ENCODE measurements at places on chromosomes 2 and 18. TPM values are rescaled to one million over a fixed set of nuclear protein-coding genes. Genes with fewer than 3 reads are reported as not detected.

AGXT gene
- 0.09 TPM for total RNA-seq

NOSTRIN gene
- total RNA-seq = 50.2 TPM

DNA sequence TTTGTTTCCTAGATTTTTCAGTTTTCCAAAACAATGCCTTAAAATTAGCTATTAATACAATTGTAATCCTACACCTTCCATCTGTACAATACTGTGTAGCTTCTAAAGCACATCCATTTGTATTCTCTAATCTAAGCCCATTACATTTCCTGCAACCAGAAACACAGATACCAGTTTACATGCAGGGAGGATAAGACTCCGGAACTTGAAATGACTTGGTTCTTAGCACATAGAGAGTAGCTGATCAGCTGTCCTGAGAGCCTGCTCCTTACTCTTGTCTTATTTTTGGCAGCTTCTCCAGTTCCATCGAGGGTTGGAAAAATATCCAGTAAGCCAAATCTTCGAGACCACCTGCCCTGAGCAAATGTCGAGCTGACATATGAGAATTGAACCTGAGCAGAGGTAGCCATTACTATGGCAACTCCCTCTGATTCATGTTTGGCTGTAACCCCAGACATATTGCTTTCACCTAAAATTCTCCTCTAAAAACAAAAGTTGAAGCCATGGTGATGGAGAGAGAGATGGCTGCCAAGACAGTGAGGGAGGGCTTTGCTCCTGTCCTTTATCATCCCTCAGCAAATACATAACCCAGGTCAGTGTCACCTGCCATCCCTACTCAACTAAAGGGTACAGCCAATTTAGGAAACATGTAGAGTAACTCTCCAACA lies 542.8 kb downstream of the IRS1 start:
- no peak for DNase-seq

CNGA3 gene
- total RNA-seq = not detected

MC4R gene
- 0.19 TPM for total RNA-seq

DNA sequence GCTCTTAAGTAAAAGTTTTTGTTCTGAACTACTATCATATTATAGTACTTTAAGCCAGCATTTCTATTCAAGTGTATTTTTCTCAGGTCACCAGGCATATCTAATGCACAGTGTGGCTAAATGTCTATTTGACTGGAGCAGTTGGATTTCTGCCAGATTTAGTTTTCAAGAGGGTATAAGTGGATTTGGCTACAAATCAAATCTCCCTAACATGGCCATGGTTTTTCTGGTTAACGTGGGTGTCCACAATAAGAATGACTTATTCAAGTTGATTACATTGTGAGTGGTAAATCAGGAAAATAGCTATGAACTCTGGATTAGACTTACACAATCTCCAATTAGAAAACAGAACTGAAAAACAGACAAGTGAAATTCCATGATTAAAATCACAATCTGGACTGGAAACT lies 5.7 kb upstream of the CHN1 start:
- DNase-seq = no peak

VIT gene
- total RNA-seq = not detected

DNA sequence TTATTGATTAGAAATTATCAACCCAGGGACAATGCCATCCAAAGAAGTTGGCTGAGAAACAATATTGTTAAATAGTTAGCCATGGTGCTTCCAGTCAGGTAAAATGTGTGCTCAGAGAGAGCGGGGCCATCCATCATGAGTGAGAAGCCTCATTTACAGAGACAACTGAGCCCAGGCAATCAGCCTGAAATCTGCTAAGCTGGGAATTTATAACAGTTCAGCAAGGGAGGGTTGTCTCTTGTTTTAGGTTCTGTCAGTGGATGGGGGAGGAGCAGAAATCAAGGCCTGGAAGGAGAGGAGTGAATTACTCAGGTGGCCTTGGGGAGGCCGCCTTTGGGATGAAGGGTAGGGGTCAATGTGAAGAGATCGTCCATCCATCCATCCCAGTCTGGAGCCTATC lies 102.5 kb upstream of the ST8SIA3 start:
- DNase-seq = peak; percentile 10

DNA sequence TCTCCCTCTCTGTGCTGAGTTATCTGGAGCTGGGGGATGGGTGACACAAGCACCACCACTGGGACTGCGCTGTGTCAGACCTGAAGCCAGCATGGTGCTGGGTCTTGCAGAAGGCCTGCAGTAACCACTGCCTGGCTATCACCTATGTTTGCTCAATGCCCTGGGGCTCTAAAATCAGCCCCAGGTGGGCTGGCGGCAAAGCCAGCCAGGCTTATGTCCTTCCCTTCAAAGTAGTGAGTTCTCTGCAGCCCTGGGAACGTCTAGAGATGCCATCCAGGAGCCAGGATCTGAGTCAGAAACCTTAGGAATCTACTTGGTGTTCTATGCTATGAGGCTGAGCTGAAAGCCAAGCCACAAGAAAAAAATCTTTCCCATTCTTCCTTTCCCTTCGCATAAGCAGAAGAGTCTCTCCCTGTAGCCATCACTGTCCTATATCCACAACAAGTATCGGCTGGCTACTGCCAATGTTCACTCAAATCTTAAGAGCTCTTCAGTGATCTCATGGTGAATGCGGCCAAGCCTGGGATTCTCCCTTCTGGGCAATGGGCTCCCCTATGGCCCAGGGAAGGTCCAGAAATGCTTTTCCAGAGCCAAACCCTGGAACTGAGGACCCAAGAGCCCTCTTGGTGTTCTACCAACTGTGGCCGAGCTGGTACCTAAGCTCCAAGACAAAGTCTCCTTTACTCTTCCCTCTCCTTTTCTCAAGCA lies 248.7 kb downstream of the ZNF385B start:
- no peak for DNase-seq

DNA sequence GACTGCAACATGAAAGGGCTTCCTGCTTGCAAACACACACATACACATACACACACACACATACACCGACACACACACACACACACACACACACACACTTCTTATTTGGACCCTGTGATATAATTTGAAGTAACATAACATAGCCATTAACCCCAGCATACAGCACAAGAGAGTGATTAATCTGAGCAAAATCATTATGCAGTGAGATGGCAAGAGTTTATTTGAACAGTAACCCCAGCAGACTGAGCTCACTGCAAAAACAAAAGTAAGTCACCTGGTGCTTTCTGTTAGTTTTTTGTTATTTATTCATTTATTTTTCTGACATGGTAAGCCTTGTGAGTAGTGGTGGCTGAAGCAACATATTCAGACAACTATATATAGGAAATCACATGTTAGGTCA lies 93.7 kb downstream of the NOL4 start:
- DNase-seq = no peak

UGT1A4 gene
- 1.1 TPM for total RNA-seq

GRCh38 chr2:235030936-235031335 lies 79.1 kb downstream of the SH3BP4 start:
- DNase-seq = peak; percentile 27

RAMP1 gene
- 8.8 TPM for total RNA-seq

SKA1 gene
- 0.31 TPM for total RNA-seq

SERPINB10 gene
- total RNA-seq = not detected

DNA sequence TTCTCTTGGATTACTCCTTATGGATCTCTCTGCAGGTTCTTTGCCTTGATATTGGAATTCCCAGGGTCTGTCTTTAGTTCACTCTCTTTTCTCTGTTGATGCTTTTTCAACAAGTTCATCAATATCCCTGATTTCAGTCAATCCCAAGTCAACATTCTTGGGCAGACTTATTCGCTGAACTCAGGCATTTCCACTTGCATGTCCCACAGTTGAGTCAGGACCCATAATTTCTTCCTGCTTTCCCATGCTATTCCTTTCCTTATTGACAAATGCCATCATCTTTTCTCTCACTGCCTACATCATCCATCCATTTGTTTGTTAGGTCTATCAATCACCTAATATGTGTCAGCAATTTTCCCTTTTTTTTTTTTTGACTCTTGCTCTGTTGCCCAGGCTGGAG lies 11.6 kb downstream of the GPD2 start:
- DNase-seq = no peak

DNA sequence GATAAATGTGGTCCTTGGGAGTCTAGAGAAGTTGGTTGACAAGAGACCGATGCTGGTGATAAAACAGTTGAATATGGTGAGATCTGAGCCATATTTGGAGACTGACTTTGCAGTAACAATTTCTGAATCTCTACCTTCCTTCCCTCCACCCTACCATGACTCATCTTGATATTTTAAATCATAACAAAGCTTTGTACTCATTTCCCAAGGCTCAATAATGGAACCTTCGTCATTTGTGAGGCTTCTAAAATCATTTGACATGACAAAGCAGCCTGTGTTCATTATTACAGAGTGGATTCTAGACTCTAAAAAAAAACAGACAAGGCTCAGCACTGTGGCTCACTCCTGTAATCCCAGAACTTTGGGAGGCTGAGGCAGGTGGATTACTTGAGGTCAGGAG lies 38.5 kb upstream of the PDCL3 start:
- no peak for DNase-seq

DNA sequence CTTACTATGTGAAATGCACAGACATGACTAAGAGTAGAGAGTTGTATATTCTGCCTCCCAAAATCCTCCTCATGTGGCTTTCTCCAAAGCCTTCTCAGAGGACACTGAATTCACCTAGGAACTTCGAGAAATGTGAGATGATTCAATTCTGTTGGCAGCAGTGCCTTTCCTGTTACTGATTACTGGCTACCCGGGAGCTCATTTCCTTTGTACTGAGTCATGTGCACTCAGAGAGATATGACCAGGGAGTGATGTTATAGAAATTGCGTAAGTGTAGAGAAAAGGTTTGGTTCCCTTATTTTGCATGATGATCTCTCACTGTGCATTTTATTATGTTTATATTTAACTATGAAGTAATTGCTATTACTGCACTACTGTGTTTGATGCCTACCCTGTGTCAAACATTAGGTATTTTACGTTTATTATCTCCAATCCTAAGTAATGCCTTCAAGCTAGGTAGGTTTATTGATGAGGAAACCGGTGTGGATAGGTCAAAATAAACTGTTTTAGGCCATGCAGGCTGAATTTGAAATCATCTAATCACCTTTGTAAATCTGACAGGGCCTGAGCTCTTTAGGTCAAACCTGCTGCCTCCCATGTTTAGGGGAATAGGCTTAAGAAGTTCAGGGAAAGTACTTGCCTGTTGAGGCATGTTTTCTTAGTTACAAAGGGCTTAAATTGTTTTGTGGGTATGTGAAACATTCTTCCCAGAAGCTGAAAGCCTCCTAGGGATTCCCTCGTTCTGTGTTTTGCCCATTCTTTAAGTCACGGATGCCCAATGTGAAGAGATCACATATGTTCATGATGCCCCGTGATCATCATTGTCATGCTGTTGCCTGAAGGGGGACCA lies 86.8 kb downstream of the FMNL2 start:
- no peak for DNase-seq

IL1R1 gene
- total RNA-seq = 95.9 TPM

- DNase-seq = no peak
Observed at GRCh38 chr2:169315357-169315756, 47.0 kb downstream of the LRP2 start.

BCL11A gene
- total RNA-seq = 8.7 TPM

DNA sequence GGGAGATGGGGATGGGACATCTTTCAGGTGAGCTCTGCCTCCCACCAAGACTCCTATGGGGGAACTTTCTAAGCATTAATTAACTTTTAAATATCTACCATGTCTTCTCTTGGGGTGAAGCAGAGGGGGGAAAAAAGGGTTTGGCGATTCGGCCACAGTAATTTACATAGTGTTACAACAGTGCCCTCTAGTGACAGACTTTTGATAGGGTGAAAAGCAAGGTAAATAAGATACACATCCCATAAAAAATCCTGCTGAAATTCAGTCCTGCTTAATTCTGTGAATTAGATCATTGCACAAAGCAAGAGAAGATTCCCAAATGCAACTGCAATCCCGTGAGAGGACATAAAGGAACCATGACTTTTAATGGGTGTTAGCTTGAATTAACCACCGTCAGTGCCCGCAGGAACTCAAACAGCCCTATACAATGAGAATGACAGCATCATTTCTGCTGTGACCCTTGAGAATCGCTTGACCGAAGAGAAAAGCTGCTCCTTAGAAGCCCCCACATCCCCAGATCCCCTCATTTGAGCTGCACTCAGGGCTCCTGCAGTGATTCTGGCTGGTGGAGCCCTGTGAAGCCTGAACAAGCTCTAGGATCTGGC lies 32.8 kb downstream of the FAM124B start:
- no peak for DNase-seq

DNA sequence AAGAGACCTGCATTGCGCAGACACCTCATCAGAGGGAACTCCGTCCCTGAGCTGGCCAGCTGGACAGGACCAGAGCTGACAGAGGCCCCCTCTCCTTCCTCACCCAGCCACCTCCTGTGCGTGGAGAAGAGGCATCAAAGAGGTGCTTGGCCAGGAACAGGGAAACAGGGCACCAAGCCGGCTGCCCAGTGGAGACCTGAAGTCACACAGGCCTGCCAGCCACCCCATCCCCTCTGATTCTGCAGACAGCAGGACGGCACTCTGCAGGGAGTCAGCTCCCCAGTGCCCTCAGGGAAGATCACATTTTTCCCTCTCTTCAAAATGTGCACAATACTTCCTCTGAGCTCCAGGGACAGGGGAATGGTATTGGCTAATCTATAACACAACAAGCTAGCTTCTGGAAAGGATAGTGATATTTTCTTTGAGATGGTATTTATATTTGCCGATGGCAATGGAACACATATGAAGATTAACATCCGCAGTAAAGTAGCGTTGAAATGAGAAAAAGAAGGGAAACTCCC lies 30.5 kb downstream of the SLC1A4 start:
- DNase-seq = no peak

DNA sequence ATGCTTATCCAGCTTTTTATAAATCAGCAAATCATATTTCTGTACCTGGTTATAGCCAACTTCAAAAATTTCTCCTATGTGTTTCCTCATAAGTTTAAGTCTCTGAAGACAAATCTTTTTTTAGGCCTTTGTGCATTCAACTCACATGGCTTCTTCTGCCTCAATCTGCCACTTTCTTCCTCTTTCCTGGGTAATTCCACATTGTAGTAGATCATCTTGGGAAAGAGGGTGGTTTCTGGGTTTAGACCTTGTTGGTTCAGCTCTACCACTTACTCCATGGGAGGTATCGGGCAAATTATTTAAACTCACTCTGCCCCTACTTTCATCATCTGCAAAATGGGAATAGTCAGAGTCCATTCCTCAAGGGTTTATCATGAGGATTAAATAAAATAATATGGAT lies 707.0 kb upstream of the ZEB2 start:
- no peak for DNase-seq

DNA sequence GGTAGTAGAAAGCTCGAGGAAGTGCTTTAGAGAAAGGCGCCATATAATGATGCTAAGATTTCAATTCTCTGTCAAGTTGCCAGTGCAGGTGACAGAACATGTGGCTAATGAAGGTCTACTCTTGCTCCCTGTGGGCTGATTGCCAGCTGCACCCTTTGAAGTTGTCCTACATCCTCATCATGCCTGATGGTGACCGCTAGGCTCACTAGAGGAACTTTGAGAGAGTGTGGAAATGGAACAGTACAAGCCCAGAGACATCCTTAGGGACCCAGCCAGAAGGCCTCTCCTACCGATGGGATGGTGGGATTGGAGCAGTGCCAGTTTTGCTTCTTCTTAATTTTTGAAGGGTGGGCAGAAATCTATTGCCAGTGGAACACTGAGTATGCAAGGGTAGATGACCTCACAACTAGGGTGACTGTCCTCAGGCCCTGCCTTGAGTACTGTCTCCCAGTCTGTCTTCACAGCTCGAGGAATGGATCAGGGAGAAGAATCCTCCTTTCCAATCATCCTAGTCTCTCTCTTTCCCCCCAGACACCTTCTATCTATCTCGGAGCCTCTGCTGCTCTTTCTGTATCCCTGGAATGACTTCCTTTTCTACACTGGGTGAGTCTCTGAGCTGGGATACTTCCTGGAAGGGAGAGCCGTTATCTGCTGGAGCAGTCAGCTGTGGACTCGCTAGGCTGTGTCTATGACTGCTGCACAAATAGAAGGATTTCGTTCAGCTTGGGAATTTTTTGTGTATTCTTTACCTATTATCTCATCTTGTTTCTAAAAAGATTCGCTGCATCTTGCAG lies 33.5 kb downstream of the LGALSL start:
- no peak for DNase-seq

Data from kidney (tissue), 22 donors.